AG04449 (cell line): ENCODE measurements at places on chromosomes 6 and 20.

GRCh38 chr20:63624486-63624885, 2.4 kb downstream of the GMEB2 start:
- DNase-seq = no peak

- DNase-seq = no peak
These were observed 82.7 kb downstream of the PFDN4 start for GRCh38 chr20:54290636-54291035.

DNA sequence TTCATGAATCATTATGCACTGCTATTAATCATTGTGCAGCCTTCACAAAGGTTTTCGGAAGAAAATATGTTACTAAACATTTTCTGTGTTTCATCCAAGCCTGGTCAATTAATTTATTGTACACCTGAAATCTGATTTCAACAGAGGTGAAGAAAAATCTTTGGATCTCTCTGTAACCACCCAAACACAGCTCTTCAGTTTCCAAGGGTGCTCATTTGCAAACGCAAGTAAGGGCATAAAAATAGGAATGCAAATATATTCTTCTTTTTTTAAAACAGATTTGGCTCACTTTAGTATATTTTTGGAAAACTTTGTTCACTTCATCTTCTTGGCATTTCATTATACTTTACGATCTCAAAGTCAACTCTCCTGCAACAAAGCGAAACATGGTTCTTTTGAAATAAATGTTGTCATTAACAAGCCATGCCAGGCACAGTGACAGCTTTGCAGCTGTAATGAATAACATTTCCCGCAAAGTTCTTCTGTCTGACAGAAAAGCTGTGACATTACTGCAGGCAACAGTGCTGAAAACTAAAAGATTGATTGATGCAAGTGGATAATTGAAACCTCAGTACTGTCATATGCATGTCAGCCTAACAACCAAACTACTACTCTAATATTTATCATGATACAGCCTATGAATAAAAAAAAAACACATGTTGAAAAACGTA, 348.3 kb downstream of the FRK start:
- DNase-seq = no peak

DNA sequence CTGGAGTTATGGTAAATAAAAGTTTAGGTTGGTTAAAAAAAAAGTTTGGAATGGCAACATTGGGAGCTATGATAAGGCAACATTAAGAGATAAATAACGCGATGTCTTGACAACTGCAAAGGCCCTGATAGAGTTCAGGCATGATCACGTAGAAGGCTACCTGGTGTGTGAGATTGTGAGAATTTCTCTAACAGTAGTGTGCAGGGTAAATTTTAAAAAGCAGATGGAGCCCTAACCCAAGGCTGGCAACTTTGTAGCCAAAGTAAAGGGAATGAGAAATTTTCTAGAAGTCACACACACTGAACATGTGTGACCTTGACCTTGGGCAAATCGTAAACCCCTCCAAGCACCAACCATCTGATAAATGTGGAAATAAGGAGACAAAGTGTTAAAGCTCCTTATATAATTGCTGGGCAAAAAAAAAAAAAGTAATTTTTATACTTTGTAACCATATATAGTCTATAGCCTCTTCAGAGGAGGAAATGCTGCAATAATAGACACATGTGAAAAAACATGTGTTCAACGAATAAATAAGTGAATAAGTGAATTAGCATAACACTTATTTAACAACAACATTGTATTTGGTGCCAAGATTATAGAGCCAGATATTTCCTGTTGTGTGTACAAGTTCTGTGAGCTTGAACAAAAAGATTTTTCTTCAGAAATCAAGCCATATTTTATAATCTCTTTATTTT, 18.2 kb downstream of the KCNQ5 start:
- DNase-seq = no peak

DNA sequence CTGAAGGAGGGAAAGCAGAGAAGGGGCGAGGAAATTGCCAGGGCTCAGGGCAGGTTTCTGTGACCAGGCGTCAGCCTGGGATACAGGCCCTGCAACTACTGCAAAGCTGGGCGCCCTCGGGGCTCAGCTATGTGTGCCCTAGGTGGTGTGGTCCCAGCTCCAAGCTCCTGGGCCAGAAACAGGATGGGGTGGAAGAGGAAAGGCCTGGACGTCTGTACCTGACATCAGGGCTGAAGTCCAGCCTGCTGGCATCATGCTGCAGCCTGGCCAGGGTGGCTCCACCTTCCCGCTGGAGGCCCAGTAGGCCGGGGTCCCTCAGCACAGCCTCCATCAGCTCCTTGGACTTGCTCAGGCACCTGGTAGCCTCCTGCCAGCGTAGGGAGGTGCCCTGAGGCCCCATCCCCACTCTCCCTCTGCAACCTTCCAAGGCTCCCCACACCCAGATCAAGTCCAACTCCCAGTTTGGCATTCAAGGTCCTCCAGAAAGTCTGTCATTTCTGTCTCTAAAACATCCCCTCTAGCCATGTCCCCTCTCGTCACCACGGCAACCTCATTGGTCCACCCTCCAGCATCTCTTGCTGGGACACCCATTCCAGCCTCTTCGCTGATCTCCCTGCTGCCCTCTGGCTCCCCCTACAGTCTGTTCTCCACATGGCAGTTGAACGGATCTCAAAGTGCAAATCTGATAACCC, 38.2 kb downstream of the KIAA1755 start:
- no peak for DNase-seq

- DNase-seq = no peak
These were observed 107.7 kb upstream of the PHACTR1 start for GRCh38 chr6:12608874-12609273.

DNA sequence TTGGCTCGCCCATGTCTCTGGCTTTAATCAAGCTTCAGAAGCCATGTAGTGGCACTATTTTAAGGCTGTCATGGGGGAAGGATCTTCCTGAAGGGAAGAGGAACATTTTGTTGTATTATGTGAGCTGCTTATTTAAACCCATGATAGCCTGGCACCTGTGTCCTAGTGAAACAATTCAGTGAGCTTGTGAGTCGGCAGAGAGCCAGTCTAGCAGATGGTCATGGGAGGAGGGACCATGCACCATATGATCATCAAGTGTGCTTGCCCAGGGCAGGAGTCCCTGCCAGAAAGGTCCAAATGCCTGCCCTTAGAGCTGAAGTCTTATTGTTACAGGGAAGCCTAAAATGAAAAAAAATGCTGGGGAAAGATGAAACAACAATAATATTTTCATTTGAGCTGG, 132.9 kb downstream of the PRDM13 start:
- DNase-seq = no peak
